ENCODE measurements at places on chromosomes 5 and 9.

GRCh38 chr9:33742051-33742450 lies 53.3 kb upstream of the PRSS3 start:
- no peak for DNase-seq

DNA sequence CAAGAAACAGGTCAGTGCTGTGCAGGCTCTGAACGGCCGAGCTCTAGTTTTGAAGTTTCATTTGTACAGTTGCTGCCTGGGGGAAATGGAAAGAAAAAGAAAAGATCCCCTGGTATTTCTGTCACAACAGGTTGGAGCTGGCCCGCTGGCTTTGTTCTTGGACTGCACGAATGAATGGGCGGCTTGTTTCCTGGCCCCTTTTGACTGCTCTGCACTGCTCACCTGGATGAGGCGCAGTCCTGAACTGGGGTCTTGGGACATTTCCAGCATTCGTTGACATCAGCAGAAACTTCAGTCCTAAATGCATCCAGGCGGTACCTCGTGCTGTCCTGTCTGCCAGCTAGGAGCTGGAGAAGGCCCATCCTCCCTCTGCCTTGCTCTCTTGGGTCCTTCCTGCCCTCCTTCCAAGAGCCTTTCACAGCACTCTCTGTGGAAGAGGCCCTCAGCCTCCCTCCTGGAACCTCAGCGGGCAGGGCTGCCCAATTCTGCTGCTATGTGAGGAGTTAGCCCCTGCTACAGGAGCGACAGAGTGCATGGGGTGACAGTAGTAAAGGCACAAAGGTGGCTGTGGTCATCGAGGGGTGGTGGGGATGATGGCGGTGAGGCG lies 189.2 kb downstream of the FSTL4 start:
- no peak for DNase-seq

DNA sequence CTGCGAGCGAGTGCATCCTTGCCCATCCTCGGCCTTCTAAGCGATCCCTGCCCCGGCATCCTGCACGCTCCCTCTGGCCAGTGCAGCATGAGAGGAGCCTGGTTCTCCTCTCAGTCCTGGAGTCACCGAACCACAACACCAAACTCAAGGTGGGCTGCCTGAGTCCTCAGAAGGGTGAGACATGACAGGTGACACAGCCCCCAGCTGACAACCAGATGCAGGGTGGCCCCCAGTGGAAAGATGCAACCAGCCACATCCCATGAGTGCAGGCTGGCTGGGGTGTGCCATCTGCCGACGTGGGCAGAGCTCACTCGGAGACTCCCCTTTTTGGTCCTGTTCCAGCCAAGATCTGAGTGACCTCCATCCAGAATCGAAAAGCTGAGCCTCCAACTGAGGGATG lies 58.4 kb downstream of the COL23A1 start:
- DNase-seq: no peak

- DNase-seq: no peak
Observed at GRCh38 chr5:100800562-100800961, 102.5 kb downstream of the ST8SIA4 start.

- no peak for DNase-seq
Observed at GRCh38 chr5:79399046-79399445, 114.9 kb downstream of the HOMER1 start.

DNA sequence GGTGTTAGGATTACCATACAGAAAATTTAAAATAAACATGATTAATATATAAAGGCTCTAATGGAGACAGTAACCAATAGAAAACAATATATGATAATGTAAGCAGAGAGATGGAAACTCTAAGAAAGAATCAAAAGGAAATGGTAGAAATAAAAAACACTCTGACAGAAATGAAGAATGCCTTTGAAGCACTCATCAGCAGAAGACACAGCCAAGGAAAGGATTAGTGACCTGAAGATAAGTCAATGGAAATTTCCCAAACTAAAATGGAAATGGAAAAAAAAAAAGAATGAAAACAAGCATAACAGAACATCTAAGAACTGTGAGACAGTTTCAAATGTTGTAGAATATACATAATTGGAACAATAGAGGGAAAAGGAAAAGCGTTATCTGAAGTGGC lies 302.6 kb downstream of the DRD1 start:
- DNase-seq: no peak

DNA sequence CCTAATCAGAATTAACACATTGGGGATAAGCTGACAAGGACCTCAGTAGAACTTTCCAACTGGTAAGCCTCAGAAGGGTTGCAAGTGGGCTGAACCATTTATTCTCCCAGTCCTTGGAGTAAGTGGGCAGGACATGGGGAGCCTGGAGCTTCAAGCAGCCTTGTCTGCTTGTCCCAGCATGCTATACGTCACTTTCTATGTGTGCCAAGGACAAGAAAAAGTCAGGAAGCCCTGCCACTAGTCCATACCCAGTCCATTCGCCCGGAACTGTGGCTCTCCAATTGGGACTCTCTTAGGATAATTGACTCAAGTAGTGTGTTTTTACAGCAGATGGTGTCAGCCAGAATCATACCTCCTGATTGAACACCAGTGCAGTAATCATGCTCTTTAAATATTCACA lies 62.6 kb upstream of the FRRS1L start:
- DNase-seq: no peak

DNA sequence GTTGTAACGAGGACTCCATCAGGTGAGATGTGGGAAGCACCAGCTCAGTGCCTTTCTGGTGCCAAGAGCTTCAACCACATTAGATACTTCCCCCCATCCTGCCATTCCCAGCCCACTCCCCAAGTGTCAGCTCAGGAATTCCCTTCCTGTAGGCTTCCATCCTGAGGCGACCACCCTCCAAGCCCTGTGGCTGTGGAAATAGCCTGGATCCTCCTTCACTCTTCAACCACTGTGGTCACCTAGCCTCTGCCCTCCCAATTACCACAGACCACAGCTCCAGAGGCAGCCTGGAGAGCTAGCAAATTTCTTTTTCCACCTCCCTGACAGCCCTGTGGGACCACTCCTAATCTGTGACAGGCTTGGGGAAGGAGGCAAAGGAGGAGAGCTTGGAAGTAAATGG lies 219.8 kb upstream of the MAP3K1 start:
- DNase-seq: no peak

GRCh38 chr9:79471580-79472543 lies 99.9 kb upstream of the TLE4 start:
- no peak for DNase-seq

DNA sequence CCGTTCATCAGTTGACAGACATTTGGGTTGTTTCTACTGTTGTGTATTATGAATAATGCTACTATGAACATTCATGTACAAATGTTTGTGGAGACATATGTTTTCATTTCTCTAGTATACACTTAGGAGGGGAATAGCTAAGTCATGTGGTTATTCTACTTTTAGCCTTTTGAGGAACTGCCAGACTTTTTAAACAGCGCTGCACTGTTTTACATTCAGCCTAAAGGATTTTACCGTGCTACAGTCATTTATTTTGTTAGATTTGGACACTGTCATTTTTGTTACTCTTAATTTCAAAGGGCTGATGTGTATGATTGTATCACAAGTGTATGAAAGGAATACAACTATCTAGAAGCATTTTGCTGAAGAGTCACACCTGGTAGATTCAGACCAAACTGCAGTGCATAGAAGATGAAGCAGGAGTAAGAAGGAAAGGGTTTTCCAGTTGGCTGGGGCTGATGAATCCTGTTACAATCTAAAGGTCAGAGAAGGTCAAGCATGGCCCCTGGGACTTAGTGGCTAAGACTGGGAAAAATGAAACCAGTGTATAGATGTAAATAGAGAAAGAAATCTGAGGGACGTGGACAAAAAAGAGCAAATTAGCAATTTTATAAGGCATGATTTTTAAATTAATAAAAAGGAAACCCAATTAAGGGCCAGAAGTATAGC lies 509.7 kb downstream of the PSAT1 start:
- no peak for DNase-seq

DNA sequence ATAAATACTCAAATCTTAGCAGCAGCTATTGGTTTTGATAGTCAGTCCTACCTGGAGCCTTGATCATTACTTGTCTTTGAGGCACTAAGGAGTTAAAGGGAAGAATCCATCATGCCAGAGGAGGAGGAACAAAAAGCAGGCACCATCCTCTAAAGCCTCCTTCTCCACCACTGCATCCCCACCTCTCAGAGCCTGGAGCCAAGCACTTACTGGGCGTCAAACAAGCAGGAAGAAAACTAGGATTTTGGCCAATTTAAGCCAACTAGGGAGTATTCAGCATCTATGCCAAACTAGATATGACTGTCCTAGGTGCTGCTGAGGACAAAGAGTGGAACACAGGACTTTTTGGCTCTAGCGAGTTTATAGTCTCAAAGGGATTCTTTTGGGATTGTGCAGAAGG lies 152.5 kb downstream of the PPP2R2B start:
- no peak for DNase-seq

Measured in activated CD4-positive, alpha-beta T cell treated with anti-CD3 and anti-CD28 coated beads, Interleukin-2, amount 50 U/mL, for 24 hours (primary cell).